Cardiac fibroblast (primary cell): ENCODE measurements at places on chromosomes 3 and 15.

DNA sequence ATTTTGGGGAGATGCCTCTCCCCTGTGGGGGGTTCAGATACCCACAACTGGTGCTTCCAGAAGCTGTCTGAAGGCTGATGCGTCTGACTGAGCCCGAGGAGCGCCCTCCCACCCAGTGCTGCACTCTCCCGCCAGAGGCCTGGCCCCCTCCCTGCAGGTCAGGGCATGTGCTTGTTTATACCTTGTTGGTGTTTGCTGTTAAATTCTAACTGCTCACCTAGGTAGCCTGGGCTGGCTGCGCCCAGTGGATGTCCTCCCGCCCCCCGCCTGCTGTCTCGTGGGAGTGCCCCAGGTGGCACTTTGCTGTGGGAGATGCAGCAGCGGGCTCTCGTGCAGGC is 12.9 kb downstream of the KLF13 start:
- DNase-seq = no peak

DNA sequence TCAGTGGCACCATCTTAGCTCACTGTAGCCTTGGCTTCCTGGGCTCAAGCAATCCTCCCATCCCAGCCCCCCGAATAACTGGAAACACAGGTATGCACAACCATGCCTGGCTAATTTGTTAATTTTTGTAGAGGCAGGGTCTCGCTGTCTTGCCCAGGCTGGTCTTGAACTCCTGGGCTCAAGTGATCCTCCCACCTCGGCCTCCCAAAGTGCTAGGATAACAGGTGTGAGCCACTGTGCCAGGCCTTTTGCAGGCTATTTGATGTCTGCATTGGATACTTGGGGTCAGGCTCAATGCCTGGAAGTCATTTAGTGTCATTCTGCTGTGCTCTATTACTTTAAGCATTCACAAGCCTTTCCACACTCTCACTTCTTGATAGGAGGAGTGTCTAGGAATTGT is 17.6 kb downstream of the LIMD1 start:
- DNase-seq = no peak

DNA sequence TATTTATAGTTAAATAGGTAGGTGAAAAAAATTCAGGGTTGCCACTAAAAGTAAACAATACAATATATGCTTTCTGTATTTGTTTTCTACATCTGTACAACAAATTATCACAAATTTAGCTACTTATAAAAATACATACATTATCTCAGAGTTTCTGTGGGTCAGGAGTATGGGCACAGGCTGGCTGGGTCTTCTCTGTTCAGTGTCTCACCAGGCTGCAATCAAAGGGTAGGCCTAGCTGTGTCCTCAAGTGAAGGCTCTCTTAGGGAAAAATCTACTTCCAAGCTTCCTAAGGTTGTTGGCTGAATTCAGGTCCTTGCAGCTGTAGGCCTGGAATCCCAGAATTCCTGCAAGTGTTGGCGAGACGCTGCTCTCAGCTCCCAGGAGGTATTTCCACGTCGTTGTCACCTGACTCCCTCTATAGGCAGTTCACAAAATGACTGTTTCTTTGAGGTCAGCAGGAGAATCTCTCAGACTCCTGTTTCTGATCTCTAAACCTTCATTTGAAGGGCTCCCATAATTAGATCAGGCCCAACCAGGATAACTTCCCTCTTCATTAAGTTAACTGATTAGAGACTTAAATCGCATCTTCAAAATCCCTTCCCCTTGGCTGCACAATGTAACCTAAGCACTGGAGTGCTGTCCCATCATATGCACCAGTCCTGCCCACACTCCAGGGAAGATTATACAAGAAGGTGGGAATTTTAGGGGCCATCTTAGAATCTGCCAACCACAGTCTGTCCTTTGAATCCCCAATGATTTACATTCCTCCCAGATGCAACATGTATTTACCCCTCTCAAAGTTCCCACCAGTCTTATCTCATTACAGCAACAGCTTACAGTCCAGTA is 296.6 kb downstream of the SUCLG2 start:
- peak; percentile 49 for DNase-seq

- DNase-seq = no peak
Measured at GRCh38 chr15:90062462-90062932, 39.8 kb downstream of the IDH2 start.

DNA sequence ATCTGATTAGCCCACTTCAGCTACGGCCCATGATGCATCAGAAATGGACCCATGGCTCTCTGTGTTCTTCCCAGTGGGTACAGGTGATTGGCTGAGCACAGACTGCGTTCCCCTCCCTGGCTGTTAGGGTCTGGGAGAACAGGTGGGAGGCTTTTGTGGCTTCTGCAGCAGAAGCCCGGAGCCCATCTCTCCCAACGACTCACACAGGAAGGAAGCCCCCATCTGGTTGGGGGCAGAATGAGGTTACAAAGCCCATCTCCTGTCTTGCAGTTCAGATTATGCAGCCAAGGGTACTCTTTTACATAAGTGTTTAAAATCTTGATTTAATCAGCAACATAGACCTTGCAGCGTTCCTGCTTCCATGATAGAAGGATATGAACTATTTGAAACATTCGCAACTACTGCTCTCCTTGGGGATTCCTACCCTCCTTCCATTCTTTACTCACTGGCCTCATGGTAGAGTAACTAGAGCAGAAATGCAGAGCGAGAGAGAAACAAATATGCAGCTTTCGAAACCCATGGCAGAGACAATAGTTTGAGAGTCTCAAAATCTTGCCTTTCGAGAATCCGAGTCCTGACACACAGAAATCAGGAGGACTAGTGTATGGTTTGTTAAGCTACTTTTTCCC is 291.3 kb downstream of the TLE3 start:
- no peak for DNase-seq

- no peak for DNase-seq
Measured at GRCh38 chr15:96261575-96262034, 68.9 kb upstream of the NR2F2 start.

- peak; percentile 60 for DNase-seq
Measured at GRCh38 chr15:68183616-68184315, 21.4 kb downstream of the CALML4 start.
